ENCODE measurements at places on chromosomes 4 and X.

DNA sequence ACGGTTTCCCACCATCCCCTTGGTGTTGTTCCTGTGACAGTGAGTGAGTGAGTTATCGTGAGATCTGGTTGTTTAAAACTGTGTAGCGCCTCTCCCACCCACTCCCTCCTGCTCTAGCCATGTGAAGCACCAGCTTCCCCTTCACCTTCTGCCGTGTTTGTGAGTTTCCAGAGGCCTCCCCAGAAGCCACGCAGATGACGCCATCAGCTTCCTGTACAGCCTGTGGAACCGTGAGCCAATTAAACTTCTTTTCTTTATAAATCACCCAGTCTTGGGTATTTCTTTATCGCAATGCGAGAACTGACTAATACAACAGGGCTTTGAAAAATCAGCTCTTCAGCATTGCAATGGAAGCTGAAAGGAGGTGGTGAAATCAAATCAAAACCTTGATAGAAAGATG, 50.0 kb downstream of the FGFBP1 start:
- no peak for DNase-seq

DNA sequence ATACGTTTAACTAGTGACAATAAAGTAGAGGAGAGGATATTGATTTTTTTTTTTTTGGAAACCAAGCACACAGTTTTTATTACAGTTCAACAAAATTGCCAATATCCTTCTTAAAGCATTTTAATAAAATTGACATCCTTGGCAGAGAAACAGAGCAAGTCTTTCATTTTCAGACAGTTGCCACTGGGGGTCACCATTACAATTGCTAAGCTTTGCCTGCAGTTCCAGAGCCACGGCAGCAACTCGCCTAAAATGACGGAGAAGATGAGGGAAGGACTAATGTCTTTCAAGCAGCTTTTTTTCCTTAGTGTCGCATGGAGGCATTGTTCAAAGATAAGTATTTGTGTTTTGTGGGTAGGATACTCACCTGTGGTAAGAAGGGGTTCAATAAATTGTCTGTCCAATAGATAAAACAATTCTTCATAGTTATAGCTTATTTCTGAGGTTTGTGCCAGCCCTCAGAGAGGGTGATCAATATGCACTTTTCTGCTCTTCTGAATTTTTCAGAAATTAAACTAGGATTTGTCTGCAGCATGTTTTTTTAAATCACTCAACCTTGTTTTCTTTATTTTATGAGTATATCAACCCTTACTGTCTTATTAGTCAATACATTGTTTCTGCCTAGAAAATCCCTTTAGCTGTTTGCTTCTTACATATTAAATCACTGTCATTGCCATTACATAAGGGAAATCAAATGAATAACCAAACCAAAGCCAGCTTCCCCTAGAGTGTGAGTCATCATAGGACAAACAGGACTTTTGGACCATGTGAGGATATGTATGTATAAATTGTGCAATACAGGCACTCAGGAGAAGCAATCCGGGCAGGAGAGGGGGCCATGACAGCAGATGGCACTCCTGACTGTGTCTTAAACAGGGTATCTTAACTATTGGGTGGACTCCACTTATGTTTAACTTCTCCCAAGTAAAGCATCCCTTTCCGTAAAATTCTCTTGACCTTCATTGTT, 508.1 kb upstream of the ARX start:
- DNase-seq, result no peak

DNA sequence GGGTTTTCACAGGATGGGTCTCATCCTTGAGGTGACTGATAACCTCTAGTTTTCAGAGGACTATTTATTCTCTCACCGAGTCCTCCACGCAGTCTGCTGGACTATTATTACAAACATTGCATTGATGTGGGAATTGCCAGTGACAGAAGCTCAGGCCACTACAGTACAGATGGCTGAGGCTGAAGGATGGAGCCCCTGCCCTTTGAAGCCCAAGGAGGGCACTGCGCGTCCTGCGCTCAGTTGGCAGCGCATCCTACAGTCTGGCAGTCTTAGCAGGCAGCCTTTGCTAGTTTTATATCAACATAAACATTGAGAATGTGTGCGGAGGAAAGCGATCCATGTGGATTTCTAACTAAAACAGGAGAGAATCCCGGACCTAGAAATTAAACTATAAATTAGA, 1.5 kb upstream of the RELL1 start:
- DNase-seq, result no peak

- no peak for DNase-seq
These were observed 1.5 kb downstream of the BEND4 start for GRCh38 chr4:42150653-42151567.

DNA sequence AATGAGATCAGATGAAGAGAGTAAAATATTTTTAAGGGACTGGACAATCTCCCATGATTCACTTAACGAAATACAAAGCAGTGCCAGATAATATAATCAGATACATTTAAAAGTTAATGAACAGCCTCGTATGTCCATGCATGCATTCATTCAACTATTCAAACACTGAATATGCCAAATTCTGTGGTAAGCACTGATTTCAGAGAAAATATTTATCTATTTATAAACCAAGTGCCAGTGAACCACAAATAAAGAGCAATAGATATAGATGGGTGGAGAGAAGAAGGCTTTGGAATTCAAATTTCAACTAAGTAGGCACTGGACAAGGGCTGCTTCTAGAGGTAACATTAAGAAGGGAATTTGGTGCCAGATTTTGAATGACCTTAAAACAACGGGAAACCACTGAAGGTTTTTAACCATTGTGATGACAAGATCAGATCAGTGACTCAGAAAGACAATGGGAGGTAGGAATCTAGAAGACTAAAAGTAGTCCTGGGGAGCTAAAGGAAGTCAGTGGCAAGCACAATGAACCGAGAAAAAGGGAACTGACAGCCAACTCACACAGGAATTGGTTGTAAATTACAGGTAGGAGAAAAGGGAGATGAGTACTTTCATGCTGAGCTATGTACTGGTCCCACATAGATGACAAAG, 14.2 kb downstream of the ELOVL6 start:
- no peak for DNase-seq

DNA sequence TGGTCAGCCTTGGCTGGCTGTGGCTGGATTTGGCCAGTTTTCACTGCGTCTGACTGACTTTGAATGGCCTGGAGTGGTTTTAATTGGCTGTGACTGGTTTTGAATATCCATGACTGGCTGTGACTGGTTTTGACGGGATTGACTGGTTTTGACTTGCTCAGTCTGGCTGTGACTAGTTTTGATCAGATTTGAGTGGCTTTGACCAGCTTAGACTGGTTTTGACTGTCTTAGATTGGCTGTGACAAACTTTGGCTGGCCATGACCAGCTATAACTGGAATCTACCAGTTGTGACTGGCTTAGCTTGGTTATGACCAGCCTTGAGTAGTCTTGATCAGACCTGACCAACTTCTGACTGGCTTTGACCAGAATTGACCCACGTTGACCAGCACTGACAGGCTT, 168.4 kb upstream of the AMOT start:
- no peak for DNase-seq

DNA sequence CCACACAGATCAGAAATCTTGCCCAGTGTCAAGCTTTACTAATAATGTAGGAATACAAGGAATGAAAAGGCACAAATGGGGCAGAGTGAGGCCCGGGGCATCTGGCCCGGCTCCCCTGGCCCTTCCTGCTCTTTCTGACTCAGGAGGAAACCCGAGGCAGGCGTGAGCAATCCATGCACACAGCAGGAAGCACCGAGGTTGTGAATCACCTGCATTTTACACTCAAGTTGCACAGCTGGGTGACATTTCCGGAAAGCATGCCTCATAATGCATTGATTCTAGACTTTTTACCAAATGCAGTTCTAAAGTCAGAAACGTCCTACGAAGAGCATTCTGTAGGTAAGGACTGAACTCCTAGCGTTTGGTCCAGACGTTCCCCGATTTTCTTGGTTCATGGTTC, 38.9 kb downstream of the PRIMPOL start:
- DNase-seq, result peak; percentile 71

DNA sequence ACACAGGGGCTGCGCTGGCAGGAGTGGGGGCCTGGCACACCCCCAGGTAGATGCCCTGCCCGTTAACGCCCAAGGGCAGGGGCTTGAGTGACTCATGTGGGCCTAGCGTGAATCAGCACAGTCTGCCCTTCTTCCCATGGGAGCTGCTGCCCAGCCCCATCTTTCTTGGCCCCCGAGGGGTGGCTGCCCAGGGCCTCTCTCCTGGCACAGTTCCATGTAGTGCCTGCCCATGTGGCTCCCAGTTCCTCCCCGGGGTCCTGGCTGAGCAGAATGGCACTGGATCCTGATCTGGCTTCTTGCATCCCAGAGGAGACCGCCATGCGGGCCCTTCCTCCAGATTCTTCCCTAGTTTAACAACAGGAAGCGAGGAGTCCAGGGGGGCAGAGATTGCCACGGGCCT, 2.1 kb upstream of the AVPR2 start:
- no peak for DNase-seq

DNA sequence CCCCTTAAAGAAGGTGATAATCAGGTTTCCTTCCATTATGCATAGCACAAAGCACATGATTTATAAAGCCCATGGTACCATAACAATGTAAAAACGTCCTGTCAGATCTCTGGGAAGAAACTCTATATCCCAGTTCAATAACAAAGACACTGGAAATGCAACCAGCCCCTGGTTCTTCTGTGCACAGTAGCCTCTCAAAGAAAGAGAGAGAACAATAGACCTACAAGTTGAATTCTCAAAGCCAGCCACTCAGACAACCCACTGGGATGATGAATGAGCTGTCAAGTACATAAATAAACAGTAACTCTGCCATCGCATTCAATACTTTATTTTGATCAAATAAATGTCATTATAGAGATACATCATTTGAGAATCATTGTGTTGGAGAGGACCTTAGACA, 400.1 kb upstream of the CPEB2 start:
- no peak for DNase-seq

GRCh38 chrX:23578079-23578478, 89.2 kb upstream of the PRDX4 start:
- no peak for DNase-seq

DNA sequence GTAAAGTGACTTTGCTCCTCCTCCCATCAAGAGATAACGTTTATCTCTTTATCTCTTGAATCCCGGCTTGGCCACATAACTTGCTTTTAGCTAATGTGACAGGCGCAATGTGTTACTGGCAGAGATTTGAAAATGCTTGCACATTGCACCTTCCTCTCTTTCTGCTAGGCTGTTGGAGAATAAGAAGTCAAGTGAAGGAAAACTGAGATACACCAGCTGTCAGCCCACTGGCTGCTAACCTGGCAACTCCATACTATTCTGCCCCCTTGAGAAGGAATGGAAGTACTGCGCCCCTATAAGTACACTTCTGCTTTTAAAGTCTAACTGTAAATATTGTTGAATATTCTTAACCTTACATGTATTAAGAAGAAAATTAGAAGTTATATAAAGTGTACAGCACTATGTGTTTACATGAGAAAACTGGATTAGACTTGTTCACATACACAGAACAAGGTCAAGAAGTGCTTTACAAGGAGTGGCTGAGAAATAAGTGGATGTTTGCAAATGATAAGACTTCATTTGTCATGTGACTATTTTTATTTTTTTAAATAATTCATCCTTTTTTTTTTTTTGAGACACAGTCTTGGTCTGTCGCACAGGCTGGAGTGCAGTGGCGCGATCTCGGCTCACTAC, 424.5 kb upstream of the CTSO start:
- no peak for DNase-seq

GRCh38 chrX:139246295-139246694, 284.2 kb upstream of the F9 start:
- DNase-seq, result peak; percentile 11

DNA sequence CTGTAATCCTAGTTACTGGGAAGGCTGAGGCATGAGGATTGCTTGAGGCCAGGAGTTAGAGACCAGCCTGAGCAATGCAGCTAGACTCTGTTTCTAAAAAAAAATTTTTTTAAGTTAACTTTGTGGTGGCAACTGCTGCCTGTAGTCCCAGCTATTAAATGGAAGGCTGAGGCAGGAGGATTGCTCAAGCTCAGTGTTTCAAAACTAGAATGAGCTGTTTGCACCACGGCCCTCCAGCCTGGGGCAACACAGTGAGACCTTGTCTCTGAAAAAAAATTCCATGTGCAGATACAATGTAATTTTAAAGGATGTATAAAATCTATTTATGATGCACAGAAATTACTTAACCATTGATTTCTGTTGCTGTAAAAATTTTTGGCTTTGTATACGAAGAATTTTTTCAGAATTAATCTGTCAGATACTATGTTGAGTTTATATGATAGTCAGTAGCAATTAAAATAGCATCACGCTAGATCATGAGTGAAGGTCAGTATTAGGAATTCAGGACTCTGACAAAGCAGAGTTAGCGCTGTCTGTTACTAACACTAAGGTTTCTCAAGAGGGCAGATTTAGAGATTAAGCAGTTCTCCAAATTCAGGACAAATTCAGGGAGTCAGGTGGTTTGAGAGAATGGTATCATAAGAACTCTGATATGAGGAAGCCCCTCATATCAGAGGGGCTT, 8.3 kb upstream of the AGA start:
- DNase-seq, result peak; percentile 56

DNA sequence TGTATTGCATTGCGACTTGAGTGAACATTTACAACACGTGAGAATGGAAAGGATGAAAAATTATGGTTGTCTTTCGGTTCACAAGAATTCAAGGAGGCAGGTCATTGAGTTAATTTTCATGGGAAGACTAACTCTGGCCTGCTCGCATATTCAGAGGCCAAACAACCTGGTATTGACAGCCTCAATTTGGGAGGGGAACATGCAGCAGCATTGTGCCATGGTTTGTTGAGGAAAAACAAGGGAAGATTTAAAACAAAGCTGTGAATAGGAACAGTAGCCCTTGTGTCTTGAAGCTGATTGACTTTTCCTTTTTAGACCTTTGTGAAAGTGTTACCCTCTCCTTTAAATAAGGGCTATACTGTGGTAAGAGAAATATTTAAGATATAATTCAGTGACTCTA, 31.9 kb downstream of the FAT4 start:
- DNase-seq, result no peak

DNA sequence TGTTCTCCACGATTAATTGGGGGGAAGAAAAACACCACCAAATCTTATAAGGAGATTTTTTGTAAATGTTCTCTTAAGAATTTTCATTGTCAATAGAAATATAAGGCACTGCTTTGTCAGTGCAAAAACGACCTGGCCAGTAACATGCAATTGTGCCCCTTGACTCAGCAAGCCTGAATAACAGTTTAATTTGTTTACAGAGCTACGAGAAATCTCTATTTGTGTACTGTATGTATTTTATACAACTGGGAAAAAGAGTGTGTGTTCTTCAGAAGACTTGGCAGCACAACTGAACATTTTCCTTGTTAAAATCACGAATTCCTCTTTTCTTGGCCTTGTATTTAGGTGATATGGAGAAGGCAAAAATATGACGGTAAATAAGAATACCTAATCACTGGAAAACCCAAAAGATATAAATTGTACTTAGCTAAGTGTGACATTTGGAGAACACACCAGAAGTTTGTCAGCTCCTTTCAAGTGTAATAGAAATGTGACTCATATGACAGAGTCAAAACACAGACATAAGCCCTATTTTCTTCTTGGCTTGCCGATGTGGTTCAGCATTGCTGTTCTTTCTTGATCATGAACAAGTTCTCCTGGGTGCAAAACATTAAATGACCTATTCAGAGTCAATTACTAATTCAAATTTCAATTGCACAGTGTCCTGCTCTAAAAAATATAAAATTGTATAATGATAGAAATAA, 945.0 kb upstream of the INTU start:
- DNase-seq, result no peak

GRCh38 chr4:81960961-81961360, 412.8 kb downstream of the HNRNPD start:
- no peak for DNase-seq

- no peak for DNase-seq
These were observed 23.6 kb downstream of the MGST2 start for GRCh38 chr4:139689093-139689722.

GRCh38 chrX:12138361-12139313, at the start of gene FRMPD4:
Gene FRMPD4, plus strand, starts transcription at chrX:12138473. Its CDS starts 499 bp downstream, at chrX:12138972.
- DNase-seq, result no peak
